ENCODE measurements at places on chromosomes 6 and 20. TPM values are rescaled to one million over a fixed set of nuclear protein-coding genes. Genes with fewer than 3 reads are reported as not detected.

- no peak for DNase-seq
Observed at GRCh38 chr6:15143540-15143939, 102.3 kb upstream of the JARID2 start.

- DNase-seq, result no peak
Observed at GRCh38 chr6:158751224-158751623, 67.9 kb downstream of the EZR start.

- no peak for DNase-seq
Observed at GRCh38 chr6:107344981-107345380, 114.4 kb downstream of the PDSS2 start.

GRCh38 chr6:150271501-150272263 lies 97.1 kb upstream of the IYD start:
- DNase-seq, result no peak

DNA sequence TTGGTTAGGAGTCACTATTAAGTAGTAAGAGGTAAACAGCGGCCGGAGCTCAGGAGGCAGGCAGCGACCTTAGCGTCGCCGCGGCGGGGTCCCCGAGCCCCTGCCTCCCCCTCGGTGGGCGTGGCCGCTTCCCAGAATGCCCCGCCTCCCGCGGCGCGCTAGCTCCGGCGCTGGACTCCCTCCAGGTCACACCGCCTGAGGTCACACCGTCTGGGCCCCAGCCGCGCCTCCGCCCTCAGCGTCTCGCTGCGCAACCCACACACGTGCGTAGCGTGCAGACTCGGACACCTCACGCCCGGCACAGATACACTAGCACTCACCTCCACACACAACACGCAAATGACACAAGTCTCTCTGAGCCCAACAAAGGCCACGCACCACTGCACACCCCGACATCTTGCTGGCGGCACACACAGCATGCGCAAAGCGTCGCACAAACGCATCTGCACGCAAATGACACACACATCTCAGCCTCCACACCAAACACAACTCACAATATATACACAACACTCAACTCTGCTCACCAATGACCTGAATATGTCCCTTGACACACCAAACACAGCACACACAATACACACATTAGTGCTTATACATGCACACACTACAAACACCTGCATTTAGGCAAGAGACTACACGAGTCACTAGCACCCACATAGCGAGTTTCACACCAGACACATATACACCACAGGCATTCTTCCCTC lies 17.6 kb upstream of the CDKN1A start:
- no peak for DNase-seq

- no peak for DNase-seq
Observed at GRCh38 chr6:10668126-10668917, 26.1 kb downstream of the C6orf52 start.

GRCh38 chr6:118504611-118505010 lies 43.5 kb upstream of the PLN start:
- DNase-seq, result no peak

DNA sequence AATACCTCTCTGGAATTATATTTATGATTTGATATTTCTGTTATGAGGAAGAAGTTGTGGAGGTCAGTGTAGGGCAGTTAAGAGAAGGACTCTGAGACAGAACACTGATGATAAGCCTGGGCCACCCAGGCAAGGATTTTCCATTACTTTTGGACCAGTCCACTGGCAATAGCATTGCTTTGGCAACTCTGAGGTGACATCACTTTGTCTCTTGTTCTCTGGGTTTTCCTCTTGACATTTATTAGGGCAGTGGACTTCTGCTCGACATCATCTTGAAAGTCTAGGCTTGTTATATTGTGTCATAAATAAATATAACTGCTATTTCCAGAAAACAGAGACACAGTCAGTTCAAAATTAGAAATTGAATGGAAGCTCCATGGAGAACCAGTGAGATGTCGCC lies 268.0 kb downstream of the SMOC2 start:
- DNase-seq, result no peak

GRCh38 chr6:115717062-115717461 lies 343.6 kb downstream of the FRK start:
- DNase-seq, result no peak

- DNase-seq, result no peak
Observed at GRCh38 chr6:160789263-160790027, 87.4 kb downstream of the PLG start.

GRCh38 chr20:43914311-43915210 lies at the start of gene TOX2:
Gene TOX2 (plus strand): TSS chr20:43914852. CDS start chr20:43914892, 40 bp downstream.
- no peak for DNase-seq

- no peak for DNase-seq
Observed at GRCh38 chr6:56475736-56476457, 166.8 kb downstream of the DST start.

DNA sequence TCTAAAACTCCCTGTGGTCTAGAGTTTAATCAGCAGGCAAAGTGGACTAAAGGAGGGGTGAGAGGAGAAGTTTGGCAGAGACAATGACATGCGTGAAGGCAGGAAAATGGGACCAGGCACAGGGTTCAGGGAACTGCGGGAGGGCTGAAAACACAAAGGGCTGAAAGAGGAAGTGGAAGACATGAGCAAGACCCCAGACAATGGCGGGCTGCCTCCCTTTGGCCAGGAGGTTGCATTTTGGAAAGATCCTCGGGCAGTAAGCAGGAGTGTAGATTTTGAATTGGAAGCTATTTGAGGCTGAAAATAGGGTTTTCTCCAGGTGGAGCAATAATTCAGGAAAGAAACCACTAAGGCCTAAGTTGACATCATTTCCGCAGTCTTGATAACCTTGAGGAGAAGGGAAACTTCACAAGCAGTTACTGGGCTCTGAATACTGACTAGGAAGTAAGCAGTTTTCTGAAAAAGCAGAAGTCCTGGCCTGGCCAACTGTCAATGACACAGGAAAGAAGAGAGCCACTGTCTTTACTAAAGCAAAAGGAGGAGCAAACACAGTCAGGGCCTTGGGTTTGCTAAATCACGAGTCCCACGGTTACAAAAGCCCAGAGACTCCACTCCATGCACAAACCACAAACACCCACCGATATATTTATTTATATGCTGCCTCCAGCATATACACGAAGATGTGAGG lies 3.4 kb downstream of the LY86 start:
- DNase-seq, result no peak

Gene HDGFL1
- not detected for total RNA-seq

Gene SPATA25
- 1.7 TPM for total RNA-seq

Gene SLC17A1
- total RNA-seq, result not detected

Gene CLDN20
- not detected for total RNA-seq

Gene PDE10A
- 26.6 TPM for total RNA-seq

Gene GMDS
- total RNA-seq, result 7.5 TPM
